ENCODE measurements at places on chromosomes 7 and 10.

DNA sequence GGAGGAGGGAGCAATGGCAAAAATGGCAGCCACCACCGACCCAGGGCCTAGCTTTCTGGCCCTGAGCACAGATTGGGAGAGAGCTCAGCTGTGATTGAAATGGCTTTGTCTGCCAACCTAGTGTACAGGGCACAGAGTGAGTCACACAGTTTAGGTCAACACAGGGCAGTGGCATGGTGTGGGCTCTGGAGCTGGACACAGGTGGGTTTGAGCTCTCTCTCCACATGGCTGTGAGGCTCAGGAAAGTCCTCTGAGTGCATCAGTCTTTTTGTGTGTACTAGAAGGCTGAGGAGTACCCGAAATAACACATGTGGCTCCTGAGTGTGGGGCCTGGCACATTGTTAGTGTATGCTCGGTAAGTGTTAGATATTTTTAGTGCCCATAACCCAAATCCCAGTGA lies 60.2 kb upstream of the LOXL4 start:
- no peak for ATAC-seq

DNA sequence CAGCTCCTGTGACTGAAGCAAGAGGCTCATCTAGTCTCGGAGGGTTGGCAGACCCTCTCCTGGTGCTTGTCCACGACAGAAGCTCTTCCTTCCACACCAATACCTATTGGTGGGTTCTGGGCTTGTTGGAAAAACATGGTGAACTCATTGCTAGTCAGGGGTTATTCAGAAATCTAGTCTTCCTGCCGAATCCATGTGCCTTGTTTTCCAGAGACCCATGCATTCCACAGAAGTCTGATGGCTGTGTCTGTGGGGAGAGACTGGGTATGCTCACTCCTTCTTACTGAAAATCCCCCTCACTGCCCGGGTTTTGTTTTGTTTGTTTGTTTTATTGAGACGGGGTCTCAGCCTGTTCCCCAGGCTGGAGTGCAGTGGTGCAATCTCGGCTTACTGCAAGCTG lies 138.3 kb downstream of the DNAJB6 start:
- ATAC-seq = no peak

DNA sequence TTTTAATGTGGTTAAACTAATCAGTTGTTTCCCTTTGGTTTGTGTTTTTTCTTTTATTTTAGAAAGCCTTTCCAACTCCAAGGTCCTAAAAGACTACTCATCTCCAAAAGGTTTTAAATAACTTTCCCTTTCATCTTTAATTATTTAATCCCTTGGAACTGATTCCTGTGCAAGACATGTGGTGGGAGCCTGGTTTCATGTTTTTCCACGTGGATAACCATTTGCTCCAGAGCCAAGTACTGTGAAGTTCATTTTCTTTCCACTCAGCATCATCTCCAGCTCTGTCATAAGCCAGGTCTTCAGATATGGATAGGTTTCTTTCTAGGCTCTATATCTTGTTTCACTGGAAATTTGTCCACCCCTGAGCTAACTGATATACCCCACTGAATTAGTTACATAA lies 16.7 kb downstream of the PPP1R3C start:
- no peak for ATAC-seq

DNA sequence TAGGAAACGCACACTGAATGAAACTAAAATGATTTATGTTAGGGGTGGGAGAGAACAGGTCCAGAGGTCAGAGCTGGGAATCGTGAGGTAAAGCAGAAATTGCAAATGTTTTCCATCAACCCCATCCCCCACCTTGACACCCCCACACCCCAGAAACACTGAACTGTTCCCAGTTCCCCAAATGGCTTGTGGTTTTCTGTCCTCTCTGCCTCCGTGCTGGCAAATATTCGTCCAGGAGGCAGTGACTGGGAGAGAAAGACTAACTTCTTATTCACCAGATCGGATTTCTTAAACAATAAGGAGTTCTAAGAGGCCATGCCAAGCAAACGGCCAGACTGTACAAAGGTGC lies 730 bp upstream of the RASSF4 start:
- no peak for ATAC-seq

DNA sequence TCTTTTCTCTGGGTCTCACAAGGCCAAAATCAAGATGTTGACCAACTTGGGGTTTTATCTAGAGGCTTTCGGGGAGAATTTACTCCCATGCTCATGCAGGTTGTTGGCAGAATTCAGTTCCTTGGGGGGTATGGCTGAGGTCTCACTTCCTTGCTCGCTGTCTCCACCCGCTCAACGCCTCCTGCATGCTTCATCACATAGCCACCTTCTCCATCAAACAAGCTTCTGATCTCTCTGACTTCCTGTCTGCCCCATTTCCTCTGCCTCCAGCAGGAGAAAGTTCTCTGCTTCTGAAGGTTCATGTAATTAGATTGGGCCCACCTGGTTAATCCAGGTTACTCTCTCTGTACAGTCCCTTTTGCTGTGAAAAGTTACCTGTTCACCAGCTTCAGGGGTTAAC lies 179.1 kb upstream of the FZD1 start:
- no peak for ATAC-seq

Data from activated T-helper 17 cell treated with anti-CD3 and anti-CD28 coated beads, Interleukin-2, amount 50 U/mL, for 72 hours (primary cell).